ENCODE measurements at places on chromosomes 1 and 21.

DNA sequence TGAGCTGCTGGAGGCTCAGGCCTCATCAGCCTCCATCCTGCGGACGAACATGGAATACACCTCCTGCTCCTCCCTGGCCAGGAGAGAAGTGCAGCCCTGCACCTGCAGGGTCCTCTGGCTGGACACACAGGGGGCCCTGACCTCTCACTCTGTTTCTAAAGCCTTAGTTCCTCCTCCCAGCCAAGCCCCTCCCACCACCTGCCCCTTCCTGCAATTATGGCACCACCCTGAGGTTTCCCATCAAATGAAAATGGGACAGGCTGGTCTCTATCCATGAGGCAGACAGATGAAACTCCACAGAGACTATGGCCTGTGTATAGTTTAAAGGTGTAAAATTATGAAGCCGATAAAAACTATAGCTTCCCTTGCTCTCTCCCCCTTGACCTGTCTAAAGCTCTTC lies 42.6 kb downstream of the CACNA1S start:
- no peak for DNase-seq

GRCh38 chr1:27958513-27958912 lies 1.3 kb upstream of the XKR8 start:
- DNase-seq: no peak

DNA sequence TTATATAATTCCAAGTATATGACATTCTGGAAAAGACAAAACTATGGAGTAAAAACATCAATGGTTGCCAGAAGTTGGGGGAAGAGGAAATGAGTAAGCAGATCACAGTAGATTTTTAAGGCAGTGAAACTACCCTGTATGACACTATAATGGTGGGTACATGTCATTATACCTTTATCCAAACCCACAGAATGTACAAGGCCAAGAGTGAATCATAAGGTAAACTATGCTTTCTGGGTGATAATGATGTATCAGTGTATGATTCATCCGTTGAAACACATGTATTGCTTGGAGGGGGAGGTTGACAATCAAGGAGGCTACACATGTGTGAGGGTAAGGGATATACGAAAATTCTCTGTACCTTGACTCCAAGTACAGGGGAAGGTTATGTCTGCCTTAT lies 862.7 kb downstream of the PLA2G4A start:
- no peak for DNase-seq

DNA sequence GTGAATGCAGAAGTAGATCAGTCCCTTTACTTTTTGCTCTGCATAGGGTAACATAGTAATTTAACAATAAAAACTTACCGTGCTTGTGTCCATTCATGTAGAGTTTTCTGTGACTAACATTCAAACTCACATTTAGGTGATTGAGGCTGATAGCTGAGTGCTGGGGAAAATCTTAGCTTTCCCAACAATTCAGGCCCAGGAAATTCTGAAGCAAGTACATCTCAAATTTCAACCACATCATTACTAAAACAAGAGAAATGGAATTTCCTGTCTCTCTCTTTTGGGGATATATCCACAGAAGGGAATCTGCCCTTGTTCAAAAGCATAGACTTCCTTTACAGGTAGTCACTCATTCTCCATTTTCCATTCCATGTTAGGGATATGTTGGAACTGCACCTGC lies 33.1 kb upstream of the C1orf146 start:
- no peak for DNase-seq

DNA sequence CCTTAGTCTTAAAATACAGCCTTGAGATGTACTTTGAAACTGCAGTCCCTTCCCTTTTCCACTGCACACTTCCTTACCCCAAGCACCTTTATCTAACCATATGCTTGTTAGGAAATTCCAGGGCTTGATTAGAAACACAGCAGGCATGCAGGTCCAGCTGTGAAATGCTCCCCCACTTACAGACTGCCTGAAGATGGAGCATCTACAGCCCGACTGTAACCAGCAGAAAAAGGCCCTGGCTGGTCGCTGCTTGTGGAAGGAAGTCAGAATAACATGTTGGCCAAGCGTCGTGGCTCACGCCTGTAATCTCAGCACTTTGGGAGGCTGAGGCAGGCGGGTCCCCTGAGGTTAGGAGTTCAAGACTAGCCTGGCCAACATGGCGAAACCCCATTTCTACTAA lies 37.2 kb downstream of the VN1R5 start:
- no peak for DNase-seq

DNA sequence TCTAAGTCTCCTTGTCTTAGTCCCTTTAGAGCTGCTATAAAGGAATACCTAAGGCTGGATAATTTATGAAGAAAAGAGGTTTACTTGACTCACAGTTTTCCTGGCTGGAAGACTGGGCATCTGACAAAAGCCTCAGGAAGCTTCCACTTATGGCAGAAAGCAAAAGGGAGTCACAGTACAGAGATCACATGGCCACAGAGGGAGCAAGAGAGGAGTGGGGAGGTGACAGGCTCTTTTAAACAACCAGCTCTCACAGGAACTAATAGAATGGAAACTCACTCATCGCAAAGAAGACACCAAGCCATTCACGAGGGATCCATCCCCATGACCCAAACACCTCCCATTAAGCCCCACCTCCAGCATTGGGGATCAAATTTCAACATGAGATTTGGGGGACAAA lies 68.8 kb downstream of the DDAH1 start:
- DNase-seq: no peak

DNA sequence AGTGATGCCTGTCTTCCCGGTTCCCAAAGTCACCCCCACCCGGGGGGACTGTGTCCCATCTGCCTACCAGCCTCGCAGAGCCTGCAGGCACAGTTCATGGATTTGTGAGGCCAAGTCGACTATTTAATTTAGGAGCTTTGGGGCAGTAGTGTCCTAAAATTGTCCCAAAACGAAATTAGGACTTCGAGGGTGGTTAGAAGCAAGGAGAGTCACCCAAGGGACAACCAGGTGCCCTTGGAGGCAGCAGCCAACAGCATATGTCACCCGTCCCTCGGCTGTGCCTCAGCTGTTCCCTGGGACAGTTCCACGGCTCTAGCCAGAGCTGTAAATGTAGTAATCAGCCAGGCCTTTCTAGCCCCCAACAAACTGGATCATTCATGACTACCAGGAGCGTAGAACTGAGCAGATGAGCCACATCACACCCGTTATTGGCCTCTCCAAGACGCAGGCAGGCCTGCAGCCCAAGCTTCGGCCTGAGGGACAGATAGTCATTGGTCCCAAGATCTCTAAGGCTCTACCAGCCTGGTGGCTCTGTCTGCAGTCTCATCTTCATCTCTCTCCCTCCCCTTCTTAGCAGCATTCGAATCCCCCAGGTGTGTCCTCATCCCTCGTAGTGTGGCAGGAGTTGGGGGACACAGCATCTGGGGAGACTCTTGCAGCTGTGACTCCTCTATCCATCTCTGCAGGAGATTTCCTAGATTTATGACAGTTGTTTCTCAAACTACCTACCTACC lies 2.9 kb downstream of the PAX7 start:
- DNase-seq: no peak

- no peak for DNase-seq
These were observed 130.3 kb downstream of the CASZ1 start for GRCh38 chr1:10665930-10666850.

Measured in stimulated activated CD8-positive, alpha-beta memory T cell treated with anti-CD3 and anti-CD28 coated beads, Interleukin-7, amount 100 ng/mL, for 48 hours (primary cell).